CD4-positive, alpha-beta T cell treated with Interleukin-6 at 100 ng/mL for 8 hours (primary cell): ENCODE measurements at places on chromosomes 16 and 17.

DNA sequence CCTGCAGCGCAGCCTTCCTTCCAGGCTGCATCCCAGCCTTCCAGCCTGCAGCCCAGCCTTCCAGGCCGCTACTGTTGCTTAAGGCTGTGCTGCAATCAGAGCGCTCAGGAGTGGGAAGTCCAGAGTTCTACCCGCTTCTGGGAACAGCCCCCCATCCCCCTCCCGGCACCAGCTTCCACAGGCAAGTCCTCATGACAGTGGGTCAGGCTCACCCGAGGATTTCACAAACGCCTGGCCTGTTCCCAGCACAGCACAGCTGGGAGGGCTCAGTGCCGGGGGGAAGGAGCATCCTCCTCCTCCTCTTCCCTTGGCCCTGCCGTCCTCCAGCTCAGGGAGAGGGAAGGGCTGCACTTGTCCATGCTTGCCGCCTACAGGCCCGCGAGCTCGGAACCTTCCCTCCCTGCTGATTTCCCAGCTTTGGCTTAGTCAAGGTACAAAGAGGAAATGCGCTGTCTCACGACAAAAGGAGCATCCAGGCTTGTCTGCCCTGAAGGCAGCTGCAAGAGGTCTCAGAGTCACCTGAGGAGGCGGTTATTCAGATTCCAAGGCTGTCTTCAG lies 8.3 kb downstream of the SOCS3 start:
- no peak for DNase-seq

DNA sequence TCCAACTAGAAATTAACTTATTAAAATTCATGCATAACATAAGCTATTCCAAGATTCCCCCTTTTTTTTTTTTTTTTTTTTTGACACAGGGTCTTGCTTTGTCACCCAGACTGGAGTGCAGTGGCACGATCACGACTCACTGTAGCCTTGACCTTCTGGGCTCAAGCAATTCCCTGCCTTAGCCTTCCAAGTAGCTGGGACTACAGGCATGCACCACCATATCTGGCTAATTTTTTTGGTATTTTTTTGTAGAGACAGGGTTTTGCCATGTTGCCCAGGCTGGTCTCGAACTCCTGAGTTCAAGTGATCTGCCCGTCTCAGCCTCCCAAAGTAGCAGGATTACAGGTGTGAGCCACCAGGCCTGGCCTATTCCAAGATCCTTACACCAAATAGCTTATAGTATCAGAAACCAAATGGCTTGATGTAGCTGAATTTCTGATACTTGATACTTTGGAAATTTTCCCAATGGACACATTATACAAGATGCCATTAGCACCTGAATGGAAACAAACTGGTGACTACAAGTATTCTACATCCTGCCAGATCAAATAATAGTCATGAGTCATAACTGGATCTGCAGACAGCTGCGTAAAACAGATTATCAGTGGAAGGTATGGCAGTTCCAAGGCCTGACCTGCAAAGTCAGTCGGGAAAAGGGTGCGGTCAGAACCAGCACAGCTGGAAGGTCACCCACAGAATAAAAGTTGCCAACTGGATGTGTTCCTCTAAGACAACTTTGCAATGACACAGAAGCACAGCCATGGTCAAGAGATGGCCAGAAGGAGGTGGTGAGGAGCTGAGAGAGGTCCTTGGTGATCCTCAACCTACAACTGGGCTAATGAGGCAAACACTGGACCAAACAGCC lies 14.5 kb downstream of the TUBG1 start:
- DNase-seq: no peak

DNA sequence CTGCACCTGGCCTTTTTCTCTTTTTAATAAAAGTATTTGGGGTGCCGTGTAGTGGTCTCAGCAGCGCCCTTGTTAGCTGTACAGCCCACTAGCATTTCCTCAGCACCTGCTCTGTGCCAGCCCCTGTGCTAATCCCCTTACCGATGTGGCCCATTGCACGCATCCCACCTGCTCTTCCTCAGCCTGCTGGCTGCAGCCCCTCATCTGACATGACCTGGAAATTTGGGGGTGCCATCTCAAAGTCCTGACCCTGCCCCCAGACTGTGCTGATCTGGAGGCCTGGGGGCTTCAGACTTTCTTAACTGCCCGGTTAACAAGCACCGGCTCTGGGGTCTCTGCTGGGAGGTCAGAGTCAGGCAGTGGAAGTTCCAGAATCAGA lies 10.4 kb downstream of the GPRC5C start:
- no peak for DNase-seq

DNA sequence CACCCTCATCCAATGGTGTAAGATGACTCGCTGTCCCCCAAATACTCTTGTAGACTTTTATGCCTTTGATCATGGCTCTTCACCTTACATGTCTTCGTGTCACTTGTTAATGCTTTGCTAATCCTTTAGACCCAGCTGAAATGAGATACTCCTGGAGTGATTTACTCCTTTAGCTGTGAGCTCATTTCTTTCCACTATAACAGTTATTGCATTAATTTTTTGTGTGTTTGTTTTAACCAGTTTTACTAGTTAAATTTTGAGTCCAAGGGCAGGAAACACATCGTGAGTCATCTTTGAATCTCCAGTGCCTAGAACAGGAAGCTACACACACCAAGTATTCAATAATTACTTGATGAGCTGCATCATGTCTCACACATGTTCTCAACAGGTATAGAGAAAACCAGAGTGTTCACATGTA lies 6.5 kb upstream of the CTCF start:
- peak; percentile 72 for DNase-seq

- DNase-seq: no peak
Observed at GRCh38 chr16:67456391-67457081, 24.4 kb downstream of the ATP6V0D1 start.

DNA sequence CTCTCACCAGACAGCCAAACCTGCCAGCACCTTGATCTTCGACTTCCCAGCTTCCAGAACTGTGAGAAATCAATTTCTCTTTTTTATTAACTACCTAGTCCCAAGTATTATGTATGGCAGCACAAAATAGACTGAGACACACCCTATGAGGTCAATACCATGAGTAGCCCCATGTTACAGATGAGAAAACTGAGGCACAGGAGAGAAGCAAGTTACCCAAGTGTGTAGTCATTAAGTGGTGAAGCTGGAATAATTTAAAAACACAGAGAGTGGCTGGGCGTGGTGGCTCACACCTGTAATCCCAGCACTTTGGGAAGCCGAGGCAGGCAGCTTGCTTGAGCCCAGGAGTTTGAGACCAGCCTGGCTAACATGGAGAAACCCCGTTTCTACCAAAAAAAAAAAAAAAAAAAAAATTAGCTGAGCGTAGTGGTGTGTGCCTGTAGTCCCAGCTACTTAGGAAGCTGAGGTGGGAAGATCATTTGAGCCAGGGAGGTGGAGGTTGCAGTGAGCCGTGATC lies 4.9 kb downstream of the NQO1 start:
- no peak for DNase-seq

DNA sequence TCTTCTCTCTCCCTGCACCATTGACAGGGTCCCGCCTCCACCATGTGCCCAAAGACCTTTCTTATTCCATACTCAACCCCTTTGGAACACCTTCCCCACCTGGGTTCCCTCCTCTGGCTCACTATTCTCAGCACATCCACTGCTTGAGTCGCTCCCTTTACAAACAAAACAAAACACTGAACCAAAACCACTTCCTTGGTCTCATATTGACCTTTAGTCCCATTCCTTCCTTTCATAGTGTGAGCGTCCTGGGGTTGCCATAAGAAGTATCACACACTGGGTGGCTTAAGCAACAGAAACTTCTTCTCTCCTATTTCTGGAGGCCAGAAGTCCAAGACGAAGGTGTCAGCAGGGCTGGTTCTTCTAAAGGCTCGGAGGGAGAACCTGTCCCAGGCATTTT lies 6.1 kb upstream of the TNRC6C start:
- DNase-seq: no peak

GRCh38 chr16:75818491-75818890 lies 92.2 kb upstream of the CPHXL start:
- no peak for DNase-seq

GRCh38 chr16:81112453-81112852 lies 16.3 kb upstream of the GCSH start:
- DNase-seq: no peak

GRCh38 chr17:4040784-4041183 lies 76.5 kb upstream of the ATP2A3 start:
- DNase-seq: no peak

DNA sequence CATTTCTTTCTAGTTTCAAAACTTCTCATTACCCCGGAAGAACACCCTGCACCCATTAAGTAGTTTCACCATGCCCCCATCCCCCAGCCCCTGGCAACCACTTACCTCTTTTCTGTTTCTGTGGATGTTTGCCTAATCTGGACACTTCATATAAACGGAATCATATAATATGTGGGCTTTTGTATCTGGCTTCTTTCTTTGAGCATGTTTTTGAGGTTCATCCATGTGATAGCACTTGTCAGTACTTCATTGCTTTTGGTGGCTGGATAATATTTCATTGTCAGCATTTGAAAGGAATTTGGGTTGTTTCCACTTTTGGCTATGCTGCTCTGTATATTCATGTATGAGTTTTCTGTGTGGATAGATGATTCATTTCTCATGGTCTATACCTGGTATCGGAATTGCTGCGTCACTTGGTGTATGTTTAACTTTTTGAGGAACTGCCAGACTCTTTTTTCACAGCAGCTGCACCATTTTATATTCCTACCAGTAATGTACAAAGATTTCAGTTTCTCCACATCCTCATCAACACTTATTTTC lies 30.0 kb upstream of the SLC5A10 start:
- DNase-seq: no peak

GRCh38 chr17:77160875-77161530 lies 20.2 kb downstream of the SEC14L1 start:
- no peak for DNase-seq

- DNase-seq: no peak
Observed at GRCh38 chr16:23909792-23910418, 74.1 kb downstream of the PRKCB start.

DNA sequence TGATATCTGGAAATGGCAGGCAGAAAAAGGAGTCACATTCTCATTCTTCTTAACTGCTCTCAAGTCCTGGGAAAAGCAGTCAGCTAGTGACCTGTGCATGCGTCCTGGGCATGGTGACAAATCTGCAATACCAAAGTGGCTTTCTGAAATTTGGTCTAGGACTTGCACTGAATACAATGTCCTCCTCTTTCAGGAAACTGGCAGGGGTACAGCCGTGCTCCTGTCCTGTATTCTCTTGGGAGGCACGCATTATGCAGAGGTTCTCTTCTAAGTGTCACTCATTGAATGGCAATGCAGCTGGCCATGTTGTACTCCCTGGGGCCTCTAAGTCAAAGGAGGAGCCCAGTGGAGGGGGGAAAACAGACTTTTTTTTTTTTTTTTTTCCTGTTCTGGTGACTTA lies 10.6 kb downstream of the PHF12 start:
- DNase-seq: no peak

- peak; percentile 12 for DNase-seq
Observed at GRCh38 chr17:51640108-51640622, 379.8 kb downstream of the UTP18 start.

DNA sequence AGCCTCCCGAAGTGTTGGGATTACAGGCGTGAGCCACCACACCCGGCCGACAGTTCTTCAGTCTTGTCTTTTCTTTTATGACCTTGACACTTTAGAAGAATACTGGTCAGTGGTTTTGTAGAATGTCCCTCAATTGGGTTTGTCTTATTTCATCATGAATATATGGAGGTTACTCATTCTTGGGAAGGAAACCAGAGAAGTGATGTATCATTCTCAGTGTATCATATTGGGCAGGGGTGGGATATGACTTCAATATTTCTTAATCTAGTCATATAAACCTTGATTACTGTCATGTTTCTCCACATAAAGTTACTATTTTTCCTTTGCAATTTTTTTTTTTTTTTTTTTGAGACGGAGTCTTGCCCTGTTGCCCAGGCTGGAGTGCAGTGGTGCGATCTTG lies 36.9 kb downstream of the SNTB2 start:
- no peak for DNase-seq

- DNase-seq: no peak
Observed at GRCh38 chr17:68821860-68822696, 133.1 kb downstream of the ABCA8 start.

GRCh38 chr16:4290236-4290830 lies 17.5 kb upstream of the TFAP4 start:
- DNase-seq: no peak

GRCh38 chr17:50184064-50184463 lies 17.4 kb downstream of the COL1A1 start:
- DNase-seq: no peak

GRCh38 chr16:73206151-73206707 lies 158.3 kb upstream of the ZFHX3 start:
- no peak for DNase-seq

GRCh38 chr17:43583332-43583731 lies 37.2 kb upstream of the ETV4 start:
- DNase-seq: no peak

DNA sequence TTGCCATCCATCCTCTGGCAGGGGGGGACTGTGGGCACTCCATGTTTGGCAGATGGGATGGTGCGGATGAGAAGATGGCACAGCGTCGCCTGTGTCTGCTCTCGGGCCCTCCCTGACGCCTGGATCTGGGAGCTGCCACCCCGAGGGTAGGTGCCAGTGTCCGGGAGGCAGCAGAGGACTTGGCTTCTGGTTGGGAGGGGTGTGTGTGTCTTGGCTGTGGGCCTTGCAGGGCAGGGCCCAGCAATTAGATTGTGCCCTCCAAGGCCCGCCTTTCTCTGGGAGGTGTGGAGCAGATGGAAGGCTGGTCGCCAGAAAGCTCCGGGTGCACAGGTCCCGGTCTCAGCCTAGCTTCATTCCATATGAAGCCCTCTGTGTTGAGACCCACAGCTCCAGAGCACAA lies 1.4 kb downstream of the RAP1GAP2 start:
- DNase-seq: no peak

DNA sequence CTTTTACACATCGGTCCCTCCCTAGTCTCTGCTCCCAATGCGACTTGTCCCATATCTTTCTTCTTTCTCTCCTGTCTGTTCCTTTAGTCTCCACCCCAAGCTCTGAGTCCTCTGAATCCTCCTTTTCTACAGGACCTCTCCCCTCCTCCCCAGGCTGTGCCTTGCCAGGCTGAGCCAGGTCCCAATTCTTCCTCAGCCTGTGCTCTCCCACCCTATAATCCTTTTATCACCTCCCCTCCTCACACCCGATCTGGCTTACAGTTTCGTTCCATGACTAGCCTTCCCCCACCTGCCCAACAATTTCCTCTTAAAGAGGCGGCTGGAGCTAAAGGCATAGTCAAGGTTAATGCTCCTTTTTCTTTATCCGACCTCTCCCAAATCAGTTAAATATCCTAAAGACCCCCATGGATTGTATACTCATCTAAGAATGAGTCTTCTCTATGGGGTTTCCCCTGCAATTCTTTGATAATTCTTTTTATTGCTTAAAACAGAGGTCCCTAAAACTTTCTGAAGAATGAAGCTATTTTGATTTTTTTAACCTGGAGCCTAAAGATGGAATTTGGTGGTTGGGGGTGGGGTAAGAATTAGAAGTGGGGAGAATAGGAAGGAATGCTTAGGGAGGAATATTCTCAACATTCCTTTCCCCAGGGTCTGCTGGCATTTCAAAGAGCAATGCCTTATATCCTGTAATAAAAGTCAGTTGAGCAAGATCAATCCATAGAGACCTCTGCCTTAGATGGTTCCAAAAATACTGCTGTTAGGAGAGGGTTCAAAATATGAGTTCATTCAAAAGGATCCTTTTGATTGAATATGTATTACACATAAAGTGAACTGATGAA lies 102.8 kb downstream of the MYO1D start:
- no peak for DNase-seq

- no peak for DNase-seq
Observed at GRCh38 chr17:36942019-36942599, 4.8 kb downstream of the LHX1 start.

- no peak for DNase-seq
Observed at GRCh38 chr16:48609652-48610029, 339 bp downstream of the N4BP1 start.

- no peak for DNase-seq
Observed at GRCh38 chr17:17229416-17230384, 7.3 kb downstream of the FLCN start.
